Tibial artery (tissue), 4 donors: ENCODE measurements at places on chromosomes 16 and 17.

GRCh38 chr16:14586637-14587305 is 43.3 kb downstream of the PARN start:
- no peak for DNase-seq

- DNase-seq = no peak
Observed at GRCh38 chr17:72901657-72902056, 190.8 kb downstream of the SLC39A11 start.

DNA sequence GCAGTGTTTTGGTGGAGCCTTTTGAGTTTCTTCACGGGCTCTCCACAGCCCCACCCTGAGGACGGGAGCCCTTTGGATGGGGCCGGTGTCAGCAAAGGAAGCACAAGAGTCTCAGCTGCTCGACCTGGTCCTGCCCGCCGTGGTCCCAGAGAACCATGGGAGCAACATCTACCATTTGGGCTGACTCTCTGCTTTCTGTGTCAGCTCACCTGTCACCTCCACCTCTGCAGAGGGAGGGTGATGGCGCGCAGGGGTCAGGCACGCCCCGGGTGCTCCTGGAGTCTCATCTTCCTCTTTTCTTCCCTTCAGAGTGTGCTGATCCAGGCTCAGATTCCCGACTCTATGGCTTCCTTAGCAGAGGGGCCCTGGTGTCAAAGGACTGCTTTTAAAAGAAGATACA is 171.7 kb downstream of the LAT start:
- DNase-seq = no peak

GRCh38 chr16:85501900-85502299 is 111.2 kb upstream of the GSE1 start:
- no peak for DNase-seq

DNA sequence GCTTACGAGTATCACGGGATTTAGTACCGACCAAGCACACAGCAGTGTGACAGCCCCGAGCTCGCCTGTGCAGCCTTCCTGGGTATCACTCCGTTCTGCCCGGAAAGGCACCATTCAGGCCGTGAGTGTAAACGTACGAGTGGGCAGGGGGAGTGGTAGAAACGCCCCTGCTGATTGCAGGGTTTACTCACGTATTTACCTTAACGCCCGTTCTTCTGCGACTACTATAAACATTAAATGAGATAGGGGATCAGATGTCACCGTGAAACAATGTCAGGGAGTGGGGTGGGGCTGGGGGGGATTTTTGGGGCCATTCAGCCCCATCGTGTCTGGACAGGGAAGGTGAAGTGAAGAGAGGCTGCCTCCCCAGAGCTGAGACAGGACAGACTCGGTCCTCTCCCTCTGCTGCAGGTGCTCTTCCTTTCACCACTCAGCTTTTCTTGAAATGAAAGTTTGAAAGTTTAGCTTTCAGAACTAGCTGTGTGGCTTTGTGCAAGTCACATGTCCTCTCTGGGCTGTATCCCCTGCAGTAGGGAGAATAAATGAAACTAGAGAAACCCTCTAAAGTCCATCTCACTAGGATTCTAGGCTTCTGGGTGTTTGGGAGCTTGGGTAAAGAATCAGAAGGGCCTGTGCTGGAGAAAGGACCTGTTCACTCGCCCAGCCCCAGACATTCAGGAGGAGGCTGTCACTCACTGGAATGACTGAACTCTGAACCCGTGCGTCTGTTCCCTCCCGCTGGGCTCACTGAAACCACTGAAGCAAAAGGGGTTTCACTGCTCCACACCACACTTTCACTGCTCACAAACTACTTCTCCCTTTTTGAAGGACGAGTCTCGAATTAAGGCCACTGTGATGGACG is 66.7 kb downstream of the RPA1 start:
- no peak for DNase-seq

- no peak for DNase-seq
Observed at GRCh38 chr17:8467527-8467926, 31.8 kb downstream of the NDEL1 start.

DNA sequence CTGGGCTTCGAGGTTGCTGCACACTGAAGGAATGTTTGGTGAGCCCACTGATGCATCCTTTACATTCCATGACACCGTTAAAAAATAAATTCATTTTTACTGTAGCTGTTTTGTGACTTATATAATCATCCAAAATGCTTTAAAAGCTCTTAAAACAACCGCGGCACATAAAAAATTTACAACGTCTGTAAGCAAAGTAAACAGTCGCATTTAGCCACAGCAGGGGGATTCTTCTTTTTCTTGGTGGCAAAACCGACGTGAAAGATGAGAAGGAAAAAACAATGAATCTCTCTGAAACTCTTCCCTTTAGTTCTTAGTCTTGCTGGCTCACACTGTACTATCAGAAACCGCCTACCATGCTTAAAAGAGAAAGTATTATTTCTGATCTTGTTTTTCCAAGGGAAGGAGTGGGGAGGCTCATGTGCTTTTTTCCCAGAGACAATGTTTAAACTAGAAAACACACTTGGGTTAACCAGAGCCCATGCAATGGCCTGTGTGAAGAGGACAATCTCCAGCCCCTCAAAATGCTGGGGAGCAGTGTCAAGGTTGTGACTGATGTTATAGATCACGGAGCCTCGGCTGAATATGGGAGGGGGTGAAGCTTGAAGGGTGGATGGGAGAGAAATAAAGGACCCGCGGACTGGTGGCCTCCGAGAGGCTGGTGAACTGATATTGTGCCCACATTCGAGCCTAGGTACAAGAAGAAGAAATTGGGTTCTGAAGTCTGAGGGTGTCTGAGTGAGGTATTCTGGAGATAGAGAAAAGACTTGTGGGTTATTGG is 91.1 kb downstream of the IRF8 start:
- DNase-seq = no peak

DNA sequence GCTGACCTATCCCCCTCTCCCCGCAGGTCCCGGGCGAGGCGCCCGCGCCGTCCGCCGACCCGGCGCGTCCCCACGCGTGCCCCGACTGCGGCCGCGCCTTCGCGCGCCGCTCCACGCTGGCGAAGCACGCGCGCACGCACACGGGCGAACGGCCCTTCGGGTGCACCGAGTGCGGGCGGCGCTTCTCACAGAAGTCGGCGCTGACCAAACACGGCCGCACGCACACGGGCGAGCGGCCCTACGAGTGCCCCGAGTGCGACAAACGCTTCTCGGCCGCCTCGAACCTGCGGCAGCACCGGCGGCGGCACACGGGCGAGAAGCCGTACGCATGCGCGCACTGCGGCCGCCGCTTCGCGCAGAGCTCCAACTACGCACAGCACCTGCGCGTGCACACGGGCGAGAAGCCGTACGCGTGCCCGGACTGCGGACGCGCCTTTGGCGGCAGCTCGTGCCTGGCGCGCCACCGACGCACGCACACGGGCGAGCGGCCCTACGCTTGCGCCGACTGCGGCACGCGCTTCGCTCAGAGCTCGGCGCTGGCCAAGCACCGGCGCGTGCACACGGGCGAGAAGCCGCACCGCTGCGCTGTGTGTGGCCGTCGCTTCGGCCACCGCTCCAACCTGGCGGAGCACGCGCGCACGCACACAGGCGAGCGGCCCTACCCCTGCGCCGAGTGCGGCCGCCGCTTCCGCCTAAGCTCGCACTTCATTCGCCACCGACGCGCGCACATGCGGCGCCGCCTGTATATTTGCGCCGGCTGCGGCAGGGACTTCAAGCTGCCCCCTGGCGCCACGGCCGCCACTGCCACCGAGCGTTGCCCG is 10.3 kb downstream of the ZNF771 start:
- DNase-seq = peak; percentile 51
